ENCODE measurements at places on chromosomes 2 and 18.
A peak's percentile ranks its signal among the peaks of the same experiment; 100 is the strongest.

- DNase-seq: no peak
These were observed 279.7 kb upstream of the FIGN start for GRCh38 chr2:164015328-164016123.

DNA sequence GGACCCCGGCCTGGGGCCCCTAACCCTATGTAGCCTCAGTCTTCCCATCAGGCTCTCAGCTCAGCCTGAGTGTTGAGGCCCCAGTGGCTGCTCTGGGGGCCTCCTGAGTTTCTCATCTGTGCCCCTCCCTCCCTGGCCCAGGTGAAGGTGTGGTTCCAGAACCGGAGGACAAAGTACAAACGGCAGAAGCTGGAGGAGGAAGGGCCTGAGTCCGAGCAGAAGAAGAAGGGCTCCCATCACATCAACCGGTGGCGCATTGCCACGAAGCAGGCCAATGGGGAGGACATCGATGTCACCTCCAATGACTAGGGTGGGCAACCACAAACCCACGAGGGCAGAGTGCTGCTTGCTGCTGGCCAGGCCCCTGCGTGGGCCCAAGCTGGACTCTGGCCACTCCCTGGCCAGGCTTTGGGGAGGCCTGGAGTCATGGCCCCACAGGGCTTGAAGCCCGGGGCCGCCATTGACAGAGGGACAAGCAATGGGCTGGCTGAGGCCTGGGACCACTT lies 16.4 kb downstream of the EMX1 start:
- no peak for DNase-seq

DNA sequence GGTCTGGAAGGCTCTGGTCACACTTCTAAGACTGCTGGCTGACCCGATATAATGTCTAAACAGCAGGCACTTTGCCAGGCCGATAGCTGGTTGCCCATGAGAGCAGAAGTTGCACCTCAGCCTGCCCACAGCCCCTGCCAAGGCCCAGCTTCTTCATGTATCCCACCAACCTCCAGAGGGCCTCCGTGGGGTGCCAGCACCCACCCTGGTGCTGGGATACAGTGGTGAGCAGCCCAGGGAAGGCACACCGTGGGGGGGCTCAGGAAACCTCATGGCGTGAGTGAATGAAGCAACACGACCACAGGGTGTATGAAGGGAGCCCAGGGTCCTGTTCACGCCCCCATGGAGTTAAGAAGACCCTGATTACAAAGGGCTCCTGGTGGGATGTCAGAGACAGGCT lies 16.2 kb upstream of the GLI2 start:
- no peak for DNase-seq

DNA sequence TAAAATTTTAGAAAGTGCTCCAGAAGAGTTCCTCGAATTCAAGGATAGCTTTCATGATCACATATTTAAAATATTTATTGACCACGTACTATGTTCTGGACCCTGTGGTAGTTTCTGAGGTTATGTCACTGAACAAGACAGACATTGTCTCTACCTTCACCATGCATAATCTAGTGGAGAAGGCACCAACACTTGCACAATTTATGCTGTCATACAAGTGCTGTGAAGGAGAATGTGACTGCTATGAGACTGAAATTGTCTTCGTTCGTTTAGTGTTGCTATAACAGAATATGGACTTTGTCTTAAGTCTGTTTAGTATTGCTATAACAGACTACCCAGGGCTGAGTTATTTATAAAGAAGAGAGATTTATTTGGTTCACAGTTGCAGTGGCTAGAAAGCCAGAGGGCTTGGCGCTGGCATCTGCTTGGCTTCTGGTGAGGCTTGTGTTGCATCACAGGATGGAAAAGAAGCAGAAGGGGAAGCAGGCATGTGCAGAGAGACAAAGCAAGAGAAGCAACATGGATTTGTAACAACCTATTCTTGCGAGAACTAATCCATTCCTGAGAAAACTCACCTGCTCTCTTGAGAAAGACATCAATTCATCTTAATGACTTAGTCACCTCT lies 50.0 kb upstream of the RFX8 start:
- no peak for DNase-seq

DNA sequence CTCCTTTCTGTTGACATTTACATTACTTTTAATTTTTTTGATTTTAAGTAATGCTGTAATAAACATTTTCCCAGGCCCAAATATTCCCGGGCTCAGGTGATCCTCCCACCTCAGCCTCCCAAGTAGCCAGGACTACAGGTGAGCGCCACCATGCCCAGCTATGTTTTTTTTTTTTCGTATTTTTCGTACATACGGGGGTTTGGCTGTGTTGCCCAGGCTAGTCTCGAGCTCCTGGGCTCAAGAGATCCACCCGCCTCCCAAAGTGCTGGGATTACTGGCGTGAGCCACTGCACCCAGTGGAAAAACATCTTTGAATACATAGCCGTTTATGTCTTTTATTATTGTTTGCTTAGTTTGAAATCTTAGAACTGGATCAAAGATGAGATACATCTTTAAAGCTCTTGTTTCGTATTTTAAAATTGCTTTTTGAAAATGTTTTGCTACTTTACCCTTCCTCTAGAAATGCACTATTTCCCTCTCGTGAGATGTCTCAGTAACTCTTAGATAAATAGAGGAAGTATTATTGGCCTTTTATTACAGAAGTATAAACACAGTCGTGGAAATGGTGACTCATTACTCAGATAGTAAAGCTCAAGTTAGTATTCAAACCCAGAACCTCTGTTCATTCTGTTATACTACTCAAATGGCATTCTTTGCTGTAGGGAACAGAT lies 2.4 kb downstream of the SMCHD1 start:
- DNase-seq: peak; percentile 71
